EH (cell line): ENCODE measurements at places on chromosomes 6 and 20.

DNA sequence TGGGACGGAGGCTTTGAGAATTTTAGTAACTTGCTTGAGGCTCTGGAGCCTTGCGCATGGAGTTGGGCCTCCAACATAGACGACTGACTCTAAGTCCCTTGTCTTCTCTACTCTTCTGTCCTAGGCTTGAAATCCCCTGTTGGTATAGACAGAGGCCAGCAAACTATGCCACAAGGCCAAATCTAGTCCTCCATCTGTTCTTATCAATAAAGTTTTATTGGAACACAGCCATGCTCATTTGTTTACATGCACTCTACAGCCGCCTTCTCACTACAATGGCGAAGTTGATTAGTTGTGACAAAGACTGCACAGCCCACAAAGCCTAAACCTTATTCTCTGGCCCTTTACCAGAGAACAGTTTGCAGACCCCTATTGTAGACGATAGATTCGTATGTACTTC, 174.1 kb upstream of the ZFP64 start:
- no peak for DNase-seq

- no peak for DNase-seq
Measured at GRCh38 chr6:112288475-112288874, 34.1 kb upstream of the LAMA4 start.

DNA sequence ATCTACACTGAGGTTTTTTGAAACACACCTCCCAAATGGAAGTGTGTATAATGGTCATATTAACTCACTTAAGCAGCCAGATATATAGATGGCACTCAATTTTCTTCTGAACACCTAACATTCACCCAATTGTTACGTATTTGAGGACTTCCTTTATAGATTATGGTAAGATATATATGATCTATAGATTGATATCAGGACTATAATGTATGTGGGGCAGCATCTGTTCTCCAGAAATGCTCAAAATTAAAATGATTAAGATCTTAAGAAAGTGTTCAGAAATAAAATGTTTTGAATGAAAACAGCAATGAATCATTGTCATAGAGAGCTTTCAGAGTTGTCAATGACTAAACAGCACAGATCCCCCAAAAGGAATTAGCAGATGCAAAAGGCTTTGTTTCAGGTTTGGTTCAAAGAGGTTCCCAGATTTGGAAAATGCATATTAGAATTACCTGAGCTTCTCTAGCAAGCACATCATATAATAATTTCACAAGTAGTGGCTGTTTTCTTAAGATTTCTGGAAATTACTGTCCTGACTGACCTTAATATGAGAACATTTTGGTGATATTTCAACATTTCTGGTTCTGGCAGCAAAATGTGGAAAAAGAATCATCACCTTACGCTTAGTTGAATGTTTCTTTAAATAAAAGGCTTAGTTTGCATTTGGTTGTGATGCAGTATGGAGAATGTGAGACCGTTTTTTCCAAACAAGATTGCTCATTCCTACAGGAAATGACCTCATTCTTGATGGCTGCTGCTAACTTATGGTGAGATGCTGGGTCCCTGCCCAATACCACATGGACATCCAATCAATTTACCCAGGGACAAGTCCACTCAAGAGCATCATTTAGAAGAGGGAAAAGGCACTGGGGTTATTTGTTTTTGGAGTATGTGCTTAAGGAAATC, 31.5 kb downstream of the TRAF3IP2 start:
- DNase-seq = peak; percentile 93

- DNase-seq = no peak
Measured at GRCh38 chr20:2509468-2509781, 710 bp upstream of the ZNF343 start.

GRCh38 chr20:53636540-53637097, 43.0 kb upstream of the ZNF217 start:
- no peak for DNase-seq

- DNase-seq = no peak
Measured at GRCh38 chr20:24935140-24935539, 13.9 kb upstream of the CST7 start.

- no peak for DNase-seq
Measured at GRCh38 chr20:61572789-61573188, 320.7 kb downstream of the CDH4 start.

DNA sequence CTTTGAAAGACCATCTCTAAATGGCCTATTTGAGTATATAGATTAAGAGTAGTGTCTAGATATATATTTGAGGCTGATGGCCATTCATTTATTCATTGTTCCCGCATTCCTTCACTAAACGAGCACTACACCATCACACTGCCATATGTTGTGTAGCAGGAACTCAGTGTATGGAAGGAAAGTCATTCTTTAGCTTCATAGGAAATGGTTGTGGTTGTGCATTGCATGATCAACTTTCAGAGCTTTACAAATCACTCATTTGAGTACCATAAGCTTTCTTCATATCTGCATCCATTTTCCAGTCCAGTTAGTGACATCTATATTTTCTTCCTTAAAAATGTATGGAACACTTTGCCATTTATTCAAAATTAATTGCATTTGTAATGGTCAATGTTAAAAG, 97.9 kb downstream of the ARID1B start:
- no peak for DNase-seq

GRCh38 chr6:132969196-132969595, 154.8 kb downstream of the RPS12 start:
- no peak for DNase-seq

GRCh38 chr6:84220809-84221409, 6.5 kb downstream of the CEP162 start:
- DNase-seq = peak; percentile 47

GRCh38 chr6:35089935-35090505, 51.1 kb downstream of the TCP11 start:
- peak; percentile 93 for DNase-seq

GRCh38 chr6:40922281-40922680, 116.7 kb downstream of the UNC5CL start:
- peak; percentile 79 for DNase-seq

DNA sequence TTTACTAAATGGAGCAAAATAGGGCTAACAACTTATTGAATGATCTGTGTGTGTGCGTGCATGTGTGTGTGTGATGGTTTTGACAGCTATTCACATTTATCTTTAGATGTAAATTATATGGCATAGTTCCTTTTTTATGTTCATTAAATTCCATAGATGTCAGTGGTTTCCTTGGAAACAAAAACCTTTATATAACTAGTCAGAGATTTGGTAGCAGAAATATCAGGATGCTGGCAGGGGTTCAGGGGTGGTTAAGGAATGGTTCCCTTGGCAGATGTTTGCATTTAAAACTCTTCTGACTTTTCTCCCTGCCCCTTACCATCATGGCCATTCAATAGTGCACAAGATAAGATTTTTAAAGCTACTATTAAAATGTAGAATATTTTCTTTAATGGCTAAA, 256.6 kb downstream of the PLCB1 start:
- peak; percentile 70 for DNase-seq

DNA sequence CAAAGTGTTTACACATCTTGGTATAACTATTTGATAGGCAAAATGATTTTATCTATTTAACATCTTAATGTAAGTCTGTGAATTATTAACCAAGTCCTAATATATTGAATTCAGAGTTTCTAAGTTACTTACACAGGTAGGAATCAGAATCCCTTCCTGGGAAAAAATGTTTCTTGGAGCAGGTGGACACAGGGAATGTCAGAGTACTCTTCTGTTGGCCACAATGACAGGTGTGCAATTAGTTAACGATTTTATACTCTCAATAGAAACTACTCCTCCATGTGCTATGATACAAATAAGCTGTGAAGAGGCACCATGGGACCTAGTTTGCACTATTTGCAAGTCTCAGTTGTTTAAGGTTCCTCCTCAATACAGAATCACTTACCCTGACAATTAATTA, 821 bp upstream of the TAAR5 start:
- DNase-seq = no peak

GRCh38 chr6:48057601-48058000, 53.4 kb downstream of the PTCHD4 start:
- no peak for DNase-seq

DNA sequence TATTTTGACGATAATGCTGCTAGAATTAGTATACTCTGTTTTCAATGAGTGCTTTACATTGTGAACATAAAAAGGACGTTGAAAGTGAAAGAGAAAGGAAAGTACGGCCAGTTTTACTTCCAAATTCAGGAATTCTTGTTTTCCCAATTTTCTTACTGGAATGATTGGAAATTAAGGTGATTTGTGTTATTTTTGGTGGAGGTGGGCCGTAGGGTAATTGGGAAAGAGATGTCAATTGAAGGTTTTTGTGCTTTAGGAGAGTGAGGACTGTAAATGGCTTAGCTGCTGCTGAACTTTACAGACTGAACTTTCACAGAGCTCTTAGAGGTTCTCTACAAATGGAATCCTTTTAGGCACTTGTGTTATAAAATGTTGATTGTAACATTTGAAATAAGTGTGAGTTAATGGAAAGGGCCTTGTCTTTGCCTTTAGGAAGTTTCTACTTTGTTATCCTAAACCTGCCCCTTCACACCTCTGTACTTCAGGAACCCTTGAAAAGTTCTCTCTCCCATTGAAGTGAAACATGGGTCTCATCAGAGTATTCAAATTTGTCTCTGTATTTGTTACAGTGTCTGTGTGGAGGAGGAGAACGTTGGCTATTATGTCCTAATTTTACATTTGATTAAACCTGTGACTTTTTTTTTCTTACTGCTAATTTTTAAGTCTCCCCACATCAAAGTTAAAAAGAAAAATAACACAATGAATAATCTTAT, 256.4 kb downstream of the ARID1B start:
- no peak for DNase-seq

- no peak for DNase-seq
Measured at GRCh38 chr6:79111549-79111948, 33.5 kb upstream of the PHIP start.
